ENCODE measurements at places on chromosomes 11 and 22.

- DNase-seq = no peak
Measured at GRCh38 chr22:47035425-47035881, 273.0 kb downstream of the TBC1D22A start.

GRCh38 chr11:57618438-57618837 lies 21.0 kb downstream of the SERPING1 start:
- no peak for DNase-seq

- no peak for DNase-seq
Measured at GRCh38 chr11:44526438-44526837, 39.0 kb upstream of the CD82 start.

DNA sequence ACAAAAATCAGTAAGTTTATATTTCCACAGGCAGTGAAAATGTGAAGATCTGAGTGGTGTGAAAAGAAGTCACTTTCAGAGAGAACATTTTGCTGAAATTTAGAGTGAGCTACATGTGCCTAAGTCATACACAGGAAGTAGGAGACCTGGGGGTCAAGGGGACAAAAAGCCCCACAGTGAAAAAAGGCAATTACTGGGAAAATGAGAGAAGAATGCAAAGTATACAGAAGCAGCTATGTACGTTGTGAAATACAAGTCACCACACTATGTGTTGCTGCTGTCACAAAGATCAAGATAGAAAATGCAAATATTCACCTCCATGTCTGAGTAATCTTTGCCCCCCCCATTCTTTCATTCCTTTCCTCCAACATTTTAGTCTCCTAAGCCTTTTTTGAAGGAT lies 21.6 kb upstream of the SESN3 start:
- DNase-seq = no peak

GRCh38 chr11:110566577-110566976 lies 136.8 kb downstream of the FDX1 start:
- DNase-seq = no peak

DNA sequence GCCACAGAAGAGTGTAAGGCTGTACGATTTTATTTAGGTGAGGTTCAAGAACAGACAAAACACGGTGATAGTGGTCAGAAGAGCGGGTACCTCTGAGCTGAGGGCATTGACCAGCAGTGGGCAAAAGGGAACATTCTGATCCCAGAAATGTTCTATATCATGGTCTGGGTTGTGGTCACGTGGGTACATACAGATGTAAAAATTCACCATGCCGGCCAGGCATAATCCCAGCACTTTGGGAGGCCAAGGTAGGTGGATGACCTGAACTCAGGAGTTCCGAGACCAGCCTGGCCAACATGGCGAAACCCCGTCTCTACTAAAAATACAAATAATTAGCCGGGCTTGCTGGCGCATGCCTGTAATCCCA lies 31.1 kb upstream of the GCAT start:
- no peak for DNase-seq

DNA sequence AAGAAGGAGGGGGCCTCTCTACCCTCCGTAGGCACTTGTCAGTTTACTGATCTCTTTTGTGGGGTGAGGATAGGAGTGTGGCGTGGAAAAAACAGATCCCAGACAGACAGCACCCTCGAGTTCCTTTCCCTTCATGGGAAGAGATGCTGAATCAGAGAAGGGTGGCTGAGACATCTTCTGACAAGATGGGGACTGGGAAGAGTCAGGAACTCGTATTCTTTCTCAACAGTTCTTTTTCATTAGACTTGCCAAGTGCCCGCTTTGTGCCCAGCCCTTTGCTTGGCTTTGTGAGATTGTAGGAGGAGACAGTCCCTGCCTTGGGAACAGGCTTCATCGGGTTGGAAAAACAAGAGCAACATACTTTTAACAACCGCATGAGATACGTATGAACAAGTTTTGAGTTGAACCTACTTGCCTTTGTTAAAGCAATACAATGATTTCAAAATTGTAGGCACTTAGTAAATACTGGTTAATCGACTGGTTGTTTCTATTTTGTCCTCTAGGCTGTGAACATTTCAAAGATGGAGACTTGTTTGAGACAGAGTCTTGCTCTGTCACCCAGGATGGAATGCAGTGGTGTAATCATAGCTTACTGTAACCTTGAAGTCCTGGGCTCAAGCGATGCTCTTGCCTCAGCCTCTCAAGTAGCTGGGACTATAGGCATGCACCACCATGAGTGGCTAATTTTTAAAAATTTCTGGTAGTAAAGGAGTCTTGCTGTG lies 1.1 kb downstream of the RRM1 start:
- no peak for DNase-seq

DNA sequence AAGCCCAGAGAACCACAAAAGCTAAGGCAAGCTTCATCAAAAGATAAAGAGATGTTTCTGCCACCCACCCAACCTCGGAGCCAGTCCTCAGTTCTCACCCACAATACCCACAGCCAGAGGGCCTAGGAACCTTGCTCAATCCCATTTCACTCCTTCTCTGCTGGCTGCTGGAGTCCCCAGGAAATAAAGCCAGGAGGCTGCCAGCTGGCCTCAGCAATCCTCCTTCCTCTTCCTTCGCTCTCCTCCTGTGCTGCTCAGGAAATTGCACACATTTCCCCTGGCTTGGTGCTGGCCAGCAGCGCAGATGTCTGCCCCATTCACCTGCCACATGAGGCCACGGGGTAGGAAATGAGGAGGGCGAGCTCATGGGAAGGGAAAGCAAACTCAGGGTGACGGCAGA lies 91.8 kb upstream of the LDLRAD3 start:
- DNase-seq = no peak

GRCh38 chr11:55324500-55324899 lies 18.5 kb upstream of the OR4A16 start:
- DNase-seq = no peak

DNA sequence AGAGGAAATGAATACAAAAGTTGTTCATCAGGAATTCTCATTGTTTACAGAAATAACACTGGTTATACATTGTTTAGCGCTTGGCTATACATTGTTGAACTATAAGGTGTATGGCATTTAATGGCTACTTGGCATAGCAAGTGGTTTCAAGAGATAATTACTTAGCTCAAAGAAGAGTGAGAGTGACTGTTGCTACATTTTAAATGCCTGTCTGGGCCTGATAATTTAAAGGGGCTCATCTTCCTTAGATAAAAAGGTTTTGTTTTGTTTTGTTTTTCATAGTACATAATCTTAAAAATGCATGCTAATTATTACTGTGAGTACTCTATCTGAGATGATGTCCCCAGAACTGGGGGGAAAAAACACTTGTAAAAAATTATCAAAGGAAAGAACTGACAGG lies 1.5 kb upstream of the SMPD1 start:
- DNase-seq = no peak

GRCh38 chr22:24402460-24403192 lies 24.8 kb upstream of the ADORA2A start:
- DNase-seq = no peak

Data from activated CD4-positive, alpha-beta T cell treated with anti-CD3 and anti-CD28 coated beads, Interleukin-2, amount 50 U/mL, for 24 hours (primary cell).